ENCODE measurements at places on chromosomes 7 and 10. TPM values are rescaled to one million over a fixed set of nuclear protein-coding genes. Genes with fewer than 3 reads are reported as not detected.

The PALD1 gene
- 5.3 TPM for total RNA-seq

The FGFR2 gene
- 0.16 TPM for total RNA-seq

The LRIT2 gene
- not detected for total RNA-seq

The FOXK1 gene
- 27.1 TPM for total RNA-seq

The AQP1 gene
- 7.9 TPM for total RNA-seq

The LRRC18 gene
- total RNA-seq, result not detected

The RHEB gene
- total RNA-seq, result 81.5 TPM

The NKX2-3 gene
- not detected for total RNA-seq

The NRG3 gene
- not detected for total RNA-seq
